ENCODE measurements at places on chromosomes 13 and 19. TPM values are rescaled to one million over a fixed set of nuclear protein-coding genes. Genes with fewer than 3 reads are reported as not detected.
A peak's percentile ranks its signal among the peaks of the same experiment; 100 is the strongest.

GRCh38 chr13:32323912-32324311 lies 8.6 kb downstream of the BRCA2 start:
- no peak for DNase-seq

The ZNF99 gene
- not detected for total RNA-seq

The ZNF541 gene
- total RNA-seq, result not detected

DNA sequence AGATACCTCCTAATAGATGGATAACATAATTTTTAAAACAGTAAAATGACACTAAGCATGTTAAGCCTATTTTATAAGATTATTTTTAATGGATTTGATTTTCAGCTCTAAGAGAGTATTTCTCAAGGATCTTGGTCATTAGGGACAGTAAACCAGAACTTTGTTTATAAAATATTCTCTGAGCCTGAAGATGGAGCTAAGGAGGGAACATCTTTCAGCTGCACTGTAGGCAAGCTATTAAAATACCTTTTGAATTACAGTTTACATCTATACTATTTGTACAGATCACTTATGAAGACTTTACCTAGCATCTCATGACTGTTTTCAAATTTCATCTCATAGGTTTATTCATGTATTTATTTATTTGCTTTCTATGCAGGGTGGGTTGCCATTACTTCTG lies 345.3 kb downstream of the MYO16 start:
- DNase-seq, result no peak

The IL4I1 gene
- not detected for total RNA-seq

- no peak for DNase-seq
Observed at GRCh38 chr13:42420304-42420703, 148.4 kb downstream of the AKAP11 start.

DNA sequence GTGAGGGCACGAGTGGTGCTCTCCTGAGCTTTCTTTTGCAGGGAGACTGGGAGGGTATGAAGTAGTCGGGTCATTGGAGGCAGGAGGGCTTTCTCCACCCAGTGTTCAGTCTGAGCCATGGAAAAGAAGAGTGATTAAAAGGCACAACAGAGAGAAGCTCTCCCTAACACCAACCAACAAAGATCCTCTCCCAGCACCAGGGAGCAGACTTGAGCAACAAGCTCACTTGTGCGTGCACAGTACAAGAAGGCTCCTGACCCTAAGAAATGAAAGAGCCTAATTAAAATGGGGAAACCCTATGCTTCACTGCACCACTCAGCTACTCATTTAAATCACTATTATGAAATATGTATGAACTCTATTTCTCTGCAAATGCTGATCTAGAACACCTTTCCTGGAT lies 276.3 kb upstream of the SOX21 start:
- DNase-seq, result peak; percentile 71

DNA sequence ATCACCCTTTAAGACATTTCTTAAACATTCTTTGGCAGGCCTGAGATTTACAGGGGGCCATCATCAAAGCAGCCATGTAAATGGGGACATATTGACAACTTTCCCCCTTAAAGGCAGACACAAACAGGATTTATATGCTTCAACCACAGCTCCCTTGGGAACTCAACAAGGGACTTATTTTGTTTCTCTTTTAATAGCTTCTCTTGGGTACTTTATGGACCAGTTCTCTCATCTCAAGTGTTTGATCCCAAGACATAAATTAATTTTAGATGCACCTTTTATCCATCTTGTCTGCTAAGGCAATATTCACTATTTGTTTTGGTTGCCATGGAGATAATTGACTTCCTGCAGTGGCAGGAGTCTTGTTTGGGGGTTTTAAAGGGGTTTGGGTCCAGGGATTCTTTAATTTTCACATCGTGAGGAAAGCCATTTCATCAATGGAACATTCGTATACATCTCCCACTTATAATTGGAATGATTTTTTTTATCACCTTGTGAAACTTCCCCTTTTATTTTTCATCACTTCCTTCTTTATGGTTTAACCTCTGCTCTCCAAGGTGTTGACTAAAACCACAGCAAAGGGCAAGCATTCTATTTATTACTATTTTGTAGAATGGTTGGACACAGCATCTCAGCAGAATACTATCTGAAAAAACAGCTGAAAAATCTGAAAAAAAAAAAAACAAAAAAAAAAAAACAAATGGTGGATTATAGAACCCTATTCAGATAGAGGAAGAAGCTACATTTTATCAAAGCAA lies 726.0 kb downstream of the DIAPH3 start:
- DNase-seq, result no peak

DNA sequence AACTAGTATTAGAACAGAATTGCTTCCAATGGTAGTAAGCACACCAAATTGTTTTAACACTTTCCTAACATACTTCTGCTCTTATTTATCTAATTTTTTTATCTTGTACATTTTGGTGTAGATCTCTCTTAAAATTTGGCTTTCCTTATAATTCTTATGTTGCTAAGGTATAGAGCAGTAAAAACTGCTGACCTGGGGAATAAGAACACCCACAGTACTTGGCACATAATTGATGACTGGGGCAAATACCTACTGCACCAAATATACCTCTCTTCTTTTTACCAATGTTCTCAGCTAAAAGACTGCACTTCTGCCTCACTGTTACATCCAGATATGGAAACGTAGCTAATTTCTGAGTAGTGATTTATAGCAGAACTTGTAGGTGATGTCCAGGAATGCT lies 642.2 kb downstream of the LIG4 start:
- DNase-seq, result no peak

DNA sequence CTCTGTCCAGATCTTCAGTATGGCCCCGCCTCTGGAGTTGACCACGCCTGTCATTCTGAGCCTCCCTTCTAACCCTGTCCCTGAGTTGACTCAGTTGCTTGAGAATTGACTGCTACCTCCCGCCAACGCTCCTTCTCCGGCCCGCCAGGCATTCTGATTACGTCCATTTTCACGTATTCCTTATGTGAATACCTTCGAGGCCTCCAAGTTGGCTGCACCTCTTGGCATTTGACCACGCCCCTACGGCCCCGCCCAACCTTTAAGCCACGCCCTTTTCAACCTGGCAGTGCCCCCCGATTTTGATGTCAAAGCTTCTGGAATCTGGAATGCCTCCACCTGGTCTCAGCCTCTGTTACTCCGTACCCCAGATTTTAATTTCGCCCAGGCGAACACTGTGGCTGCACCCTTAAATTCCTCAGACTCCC lies 1.7 kb upstream of the EML2 start:
- peak; percentile 93 for DNase-seq

The CABP5 gene
- not detected for total RNA-seq

GRCh38 chr13:99374169-99374991 lies 67.2 kb upstream of the GPR183 start:
- peak; percentile 26 for DNase-seq

DNA sequence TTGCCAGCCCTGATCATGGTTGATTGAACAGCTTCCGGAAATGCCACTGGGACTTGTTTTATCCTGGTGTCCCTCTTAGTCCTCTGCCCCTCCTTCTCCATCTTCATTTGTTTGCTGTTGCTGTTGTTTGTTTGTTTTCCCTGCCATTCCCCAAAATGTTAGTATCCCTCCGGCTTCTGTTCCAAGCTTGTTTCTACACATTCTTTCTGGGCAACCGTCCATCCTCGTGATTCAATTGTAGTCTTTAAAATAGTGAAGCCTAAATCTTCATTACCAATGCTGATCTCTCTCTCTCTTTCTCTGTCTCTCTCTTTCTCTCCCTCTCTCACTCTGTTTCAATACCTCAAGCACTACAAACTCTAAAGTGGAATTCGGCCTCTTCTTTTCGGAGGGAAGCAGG lies 649.3 kb upstream of the ARGLU1 start:
- no peak for DNase-seq

- no peak for DNase-seq
Observed at GRCh38 chr19:50020481-50020880, 4.7 kb downstream of the VRK3 start.

GRCh38 chr13:46906405-46906804 lies 9.6 kb upstream of the HTR2A start:
- DNase-seq, result no peak

- no peak for DNase-seq
Observed at GRCh38 chr19:32091241-32091640, 254.2 kb upstream of the ZNF507 start.

The REEP6 gene
- 24.7 TPM for total RNA-seq

DNA sequence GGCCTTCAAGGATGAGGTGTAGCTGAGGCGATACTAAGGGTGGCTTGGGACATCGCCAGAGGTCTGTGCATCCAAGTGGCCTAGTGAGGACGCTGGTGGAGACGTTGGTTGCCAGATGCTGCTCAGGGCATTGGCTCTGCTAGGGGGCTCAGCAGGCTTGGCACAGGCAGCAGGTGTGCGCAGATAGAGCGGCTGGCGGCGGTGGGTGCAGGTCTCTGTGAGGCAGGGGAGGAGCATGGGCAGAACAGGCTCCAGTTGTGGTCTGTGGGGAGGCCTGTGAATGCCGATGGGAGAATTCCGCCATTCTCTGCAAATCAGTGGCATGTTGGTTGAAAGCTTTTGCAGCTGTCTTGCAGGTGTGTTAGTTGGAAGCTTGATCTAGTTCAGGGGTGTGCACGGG lies 21.2 kb downstream of the PRAM1 start:
- DNase-seq, result no peak

The C3 gene
- 13.0 TPM for total RNA-seq

The MAST1 gene
- 24.3 TPM for total RNA-seq

DNA sequence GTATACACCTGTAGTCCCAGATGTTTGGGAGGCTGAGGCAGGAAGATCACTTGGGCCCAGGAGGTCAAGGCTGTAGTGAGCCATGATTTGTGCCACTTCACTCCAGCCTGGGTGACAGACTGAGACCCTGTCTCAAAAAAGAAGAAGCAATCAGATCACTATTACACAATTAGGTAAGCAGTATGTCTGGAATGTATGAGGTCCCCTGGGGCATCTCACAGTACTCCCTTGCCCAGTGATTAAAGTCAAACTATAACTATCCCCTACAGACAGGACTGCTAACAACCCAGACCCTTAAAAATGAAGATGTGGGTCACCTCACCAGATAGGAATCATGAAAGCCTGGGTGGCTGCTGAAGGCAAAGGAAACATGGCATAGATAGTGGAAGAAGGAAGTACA lies 9.4 kb upstream of the PAN3 start:
- no peak for DNase-seq

DNA sequence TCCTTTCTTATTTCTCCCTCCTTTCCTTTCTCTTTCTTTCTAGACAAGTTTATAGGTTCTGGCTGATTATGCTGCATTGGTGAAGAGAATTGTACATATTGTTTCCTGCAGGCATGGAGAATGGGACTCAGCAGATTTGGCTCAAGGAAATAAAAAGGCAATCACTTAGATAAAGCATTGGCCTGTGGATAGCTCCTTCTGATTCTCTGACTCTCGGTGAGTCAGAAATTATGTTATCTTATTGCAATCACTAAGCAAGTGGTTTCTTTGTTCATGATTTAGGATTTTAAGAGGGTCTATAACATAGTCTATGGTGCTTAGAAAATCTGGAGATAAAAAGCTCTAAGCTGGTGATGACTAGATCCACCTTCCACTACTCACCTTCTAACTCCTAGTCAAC lies 54.0 kb upstream of the POSTN start:
- no peak for DNase-seq

The SIGLEC8 gene
- total RNA-seq, result not detected

DNA sequence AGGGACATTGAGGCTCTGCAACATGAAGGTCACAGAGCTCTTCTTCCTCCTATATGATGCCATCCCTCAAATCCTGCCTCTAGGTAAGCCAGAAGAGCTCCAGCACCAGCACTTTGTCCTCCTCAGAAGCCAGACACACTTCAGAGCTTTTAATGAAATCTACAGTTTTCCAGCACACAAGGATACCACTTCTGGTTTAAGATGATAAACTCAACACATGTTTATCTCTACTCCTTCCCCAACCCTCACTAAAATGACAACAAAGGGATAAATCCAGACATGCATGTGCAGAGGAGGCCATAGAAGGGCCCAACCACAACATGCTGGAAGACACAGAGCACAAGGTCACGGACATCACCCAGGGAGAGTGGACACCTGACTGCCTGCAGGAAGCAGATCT lies 195.3 kb downstream of the USP12 start:
- no peak for DNase-seq

GRCh38 chr19:4130744-4131438 lies 7.0 kb upstream of the MAP2K2 start:
- no peak for DNase-seq

DNA sequence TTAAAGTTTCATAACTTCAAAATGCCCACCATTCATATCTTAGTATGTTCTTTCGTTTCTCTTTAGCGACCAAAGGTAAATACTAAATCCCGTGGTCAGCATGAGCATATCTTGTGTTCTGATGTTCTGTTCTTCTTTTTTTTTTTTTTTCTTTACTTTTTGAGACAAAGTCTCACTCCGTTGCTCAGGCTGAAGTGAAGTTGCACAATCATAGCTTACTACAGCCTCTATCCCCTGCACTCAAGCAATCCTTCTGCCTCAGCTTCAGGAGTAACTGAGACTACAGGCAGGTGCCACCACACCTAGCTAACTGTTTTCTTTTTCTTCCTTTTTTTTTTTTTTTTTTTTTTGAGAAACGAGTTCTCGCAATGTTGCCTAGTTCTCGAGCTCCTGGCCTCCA lies 60.9 kb upstream of the ATP12A start:
- DNase-seq, result no peak

GRCh38 chr13:100235311-100235901 lies 146.5 kb downstream of the PCCA start:
- no peak for DNase-seq

DNA sequence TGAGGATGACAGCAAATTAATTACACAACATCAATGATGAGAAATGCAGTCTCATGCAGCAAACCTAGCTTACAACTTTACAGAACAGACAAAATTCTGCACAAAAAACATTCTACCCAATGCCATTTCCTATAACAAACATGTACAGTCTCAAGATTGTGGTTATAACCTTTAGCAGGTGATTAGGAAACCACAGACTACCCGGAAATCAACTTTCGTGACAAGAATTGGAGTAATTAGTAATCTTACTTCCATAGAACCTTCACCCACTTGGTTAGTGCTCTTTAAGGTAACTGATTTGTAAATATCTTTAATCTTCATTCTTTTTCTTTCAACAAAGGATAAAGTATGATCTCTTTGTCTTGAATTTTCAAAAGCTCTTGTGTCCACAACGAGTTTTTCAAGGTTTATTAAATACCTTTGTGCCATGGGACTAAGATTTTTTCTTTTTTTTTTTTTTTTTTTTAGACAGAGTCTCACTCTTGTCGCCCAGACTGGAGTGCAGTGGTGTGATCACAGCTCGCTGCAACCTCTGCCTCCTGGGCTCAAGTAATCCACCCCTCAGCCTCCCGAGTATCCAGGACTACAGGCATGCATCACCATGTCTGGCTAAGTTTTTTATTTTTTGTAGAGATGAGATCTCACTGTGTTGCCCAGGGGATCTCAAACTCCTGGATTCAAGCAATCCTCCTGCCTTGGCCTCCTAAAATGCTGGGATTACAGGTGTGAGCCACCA lies 78.8 kb downstream of the MAP4K1 start:
- no peak for DNase-seq

The CEACAM16 gene
- not detected for total RNA-seq

The CRX gene
- total RNA-seq, result 10.2 TPM

- no peak for DNase-seq
Observed at GRCh38 chr13:86906127-86906874, 764.9 kb upstream of the SLITRK5 start.

The WDR87 gene
- total RNA-seq, result not detected
